Foreskin melanocyte (primary cell): ENCODE measurements at places on chromosomes 16 and 17.

- no peak for DNase-seq
Observed at GRCh38 chr17:71378036-71378435, 742.8 kb upstream of the SOX9 start.

DNA sequence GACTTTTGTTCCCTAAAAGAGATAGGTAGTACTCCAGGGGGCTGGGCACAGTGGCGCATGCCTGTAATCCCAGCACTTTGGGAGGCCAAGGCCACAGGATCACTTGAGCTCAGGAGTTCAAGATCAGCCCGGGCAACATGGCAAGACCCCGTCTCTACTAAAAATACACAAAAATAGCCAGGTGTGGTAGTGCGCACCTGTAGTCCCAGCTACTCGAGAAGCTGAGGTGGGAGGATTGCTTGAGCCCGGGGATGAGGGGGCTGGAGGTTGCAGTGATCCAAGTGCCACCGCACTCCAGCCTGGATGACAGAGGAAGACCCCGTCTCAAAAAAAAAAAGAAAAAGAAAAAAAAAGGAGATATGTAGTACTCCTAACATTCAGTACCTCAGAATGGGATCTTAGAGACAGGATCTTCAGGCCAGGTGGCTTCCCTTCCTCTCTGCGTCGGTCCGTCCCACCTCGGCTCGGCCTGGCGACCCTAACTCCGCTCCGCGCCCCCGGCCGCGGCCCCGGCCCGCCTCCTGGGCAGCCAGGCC is 89.6 kb downstream of the CDC27 start:
- DNase-seq: no peak

GRCh38 chr16:3589441-3589921 is 12.3 kb upstream of the NLRC3 start:
- DNase-seq: no peak

- DNase-seq: no peak
Observed at GRCh38 chr17:16150251-16150856, 65.0 kb downstream of the NCOR1 start.

- no peak for DNase-seq
Observed at GRCh38 chr17:27327871-27328270, 34.0 kb downstream of the WSB1 start.

DNA sequence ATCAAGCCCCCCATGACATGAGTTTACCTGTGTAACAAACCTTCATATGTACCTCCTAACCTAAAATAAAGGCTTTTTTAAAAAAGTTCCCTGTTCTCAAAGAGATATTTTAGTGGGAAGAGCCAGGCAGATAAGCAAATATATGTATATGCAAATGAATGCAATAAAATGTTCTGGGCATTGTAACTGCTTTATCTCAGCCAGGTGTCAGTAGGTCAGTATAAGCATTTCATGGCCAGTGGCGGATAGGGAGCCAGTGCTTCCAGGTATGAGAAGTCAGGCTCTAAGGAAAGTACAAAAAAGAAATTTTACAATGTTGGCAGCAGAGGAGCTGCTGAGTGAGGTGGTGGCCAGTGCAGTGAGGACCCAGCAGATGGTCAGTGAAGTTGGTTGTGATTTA is 53.9 kb downstream of the TNRC6C start:
- no peak for DNase-seq
